HS-5 (cell line): ENCODE measurements at places on chromosomes 6 and 20.

DNA sequence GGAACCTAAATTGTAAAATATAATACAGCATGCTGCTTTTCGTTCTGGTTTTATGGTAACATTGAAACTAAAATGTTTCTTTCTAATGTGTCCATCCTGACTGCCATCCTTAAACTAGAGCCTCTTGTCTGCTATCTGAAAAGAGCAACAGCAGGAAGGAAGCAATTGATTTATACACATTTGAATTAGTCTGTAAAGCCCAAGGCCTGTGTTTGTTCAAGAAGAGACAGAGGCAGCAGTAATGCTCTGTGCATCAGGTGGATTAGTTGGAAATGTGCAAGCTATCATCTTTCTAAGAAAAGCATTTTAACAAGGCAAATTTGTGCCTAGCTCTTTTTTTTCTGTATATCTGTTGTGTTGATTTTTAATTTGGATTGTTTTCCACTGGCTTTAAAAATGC is 128.6 kb downstream of the SCAF8 start:
- DNase-seq, result no peak

DNA sequence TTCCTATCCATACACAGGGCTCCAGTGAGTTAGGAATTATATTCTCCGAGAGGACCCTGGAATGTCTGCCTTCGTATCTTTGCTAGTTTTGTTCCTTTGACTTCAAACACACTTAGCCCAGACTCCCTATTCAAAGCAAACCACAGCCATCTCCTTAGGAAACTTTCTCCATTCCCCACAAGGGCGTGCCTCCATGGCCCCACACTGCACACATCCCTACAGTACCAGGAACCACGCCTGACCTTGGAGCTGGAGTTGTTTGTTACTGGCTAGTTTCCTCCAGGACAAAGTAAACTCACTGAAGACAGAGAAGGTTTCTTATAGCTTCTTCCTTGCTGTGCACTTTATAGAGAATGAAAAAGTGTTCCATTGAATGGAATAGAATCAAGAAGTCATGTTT is 412.8 kb upstream of the AGPAT4 start:
- no peak for DNase-seq

GRCh38 chr6:116366740-116367275 is 3.9 kb upstream of the DSE start:
- no peak for DNase-seq

- peak; percentile 45 for DNase-seq
Measured at GRCh38 chr6:110178626-110179405, 654 bp downstream of the WASF1 start.

- DNase-seq, result no peak
Measured at GRCh38 chr6:157468054-157468453, 87.1 kb downstream of the ZDHHC14 start.

- DNase-seq, result no peak
Measured at GRCh38 chr20:24957326-24958016, 8.4 kb downstream of the CST7 start.

- no peak for DNase-seq
Measured at GRCh38 chr6:143248359-143248758, 187.7 kb downstream of the AIG1 start.
